ENCODE measurements at places on chromosomes 12 and 14.

GRCh38 chr12:2940564-2940963, 18.6 kb upstream of the TEAD4 start:
- no peak for DNase-seq

- no peak for DNase-seq
Observed at GRCh38 chr14:34252227-34252626, 209.8 kb downstream of the SPTSSA start.

- DNase-seq = no peak
Observed at GRCh38 chr12:90630006-90630405, 325.0 kb downstream of the CCER1 start.

- DNase-seq = no peak
Observed at GRCh38 chr14:90355540-90356518, 24.1 kb upstream of the NRDE2 start.

GRCh38 chr12:18703911-18704310, 33.9 kb downstream of the PLCZ1 start:
- no peak for DNase-seq

All from effector CD4-positive, alpha-beta T cell (primary cell).